CD8-positive, alpha-beta memory T cell (primary cell): ENCODE measurements at places on chromosomes 7 and 10. TPM values are rescaled to one million over a fixed set of nuclear protein-coding genes. Genes with fewer than 3 reads are reported as not detected.

DNA sequence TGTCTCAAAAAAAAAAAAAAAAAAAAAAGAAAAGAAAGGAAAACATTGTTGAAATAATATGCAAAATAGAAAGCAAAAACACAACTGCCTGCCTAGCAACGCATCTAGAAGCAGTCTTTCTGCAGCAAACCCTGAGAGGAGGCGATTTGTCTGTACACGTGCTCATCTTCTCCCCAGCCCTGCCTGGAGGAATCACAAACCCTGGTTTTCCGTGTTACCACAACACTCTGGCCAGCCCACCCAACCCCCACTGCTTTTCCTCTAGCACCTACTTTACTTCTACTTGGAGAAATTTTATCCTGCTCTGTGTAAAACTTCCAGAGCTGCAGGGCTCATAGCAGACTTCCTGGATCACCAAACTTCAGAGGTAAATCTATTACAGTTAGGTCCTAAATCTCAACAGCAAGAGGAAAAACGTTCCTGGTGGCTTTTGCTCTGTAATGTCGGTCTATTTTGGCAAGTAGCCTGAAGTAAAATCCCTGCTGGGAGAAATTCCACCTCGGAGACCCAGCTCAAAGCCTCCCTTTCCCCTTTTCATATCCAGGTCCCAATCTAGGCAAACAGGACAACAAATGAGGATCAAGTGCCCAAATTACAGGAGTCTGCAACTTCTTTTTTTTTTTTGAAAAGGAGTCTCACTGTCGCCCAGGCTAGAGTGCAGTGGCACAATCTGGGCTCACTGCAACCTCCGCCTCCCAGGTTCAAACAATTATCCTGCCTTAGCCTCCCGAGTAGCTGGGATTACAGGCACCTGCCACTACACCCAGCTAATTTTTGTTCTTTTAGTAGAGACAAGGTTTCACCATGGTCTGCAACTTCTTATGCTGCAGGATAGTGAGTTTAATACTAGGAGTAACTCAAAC lies 91.6 kb downstream of the DNMBP start:
- H3K27ac ChIP-seq, result no peak overlapping the region
- DNase-seq, result no peak
- H3K36me3 ChIP-seq, result no peaks in the 10 kb centered on the region
- H3K4me3 ChIP-seq, result no peak overlapping the region
- no peaks in the 10 kb centered on the region for H3K4me1 ChIP-seq

FBXO24 gene
- total RNA-seq, result 0.50 TPM

- H3K36me3 ChIP-seq, result peaks cover 5% of the 10 kb centered on the region
- no peaks in the 10 kb centered on the region for H3K27me3 ChIP-seq
- no peak overlapping the region for H3K27ac ChIP-seq
- no peak for DNase-seq
- H3K4me3 ChIP-seq, result no peak overlapping the region
These were observed 4.5 kb upstream of the LRRC4 start for GRCh38 chr7:128035712-128036111.

ASIC3 gene
- 2.6 TPM for total RNA-seq

GRCh38 chr10:50619882-50620281 lies 3.9 kb downstream of the SGMS1 start:
- H3K36me3 ChIP-seq, result no peaks in the 10 kb centered on the region
- H3K27ac ChIP-seq, result no peak overlapping the region
- peaks cover 43% of the 10 kb centered on the region for H3K4me1 ChIP-seq
- no peak for DNase-seq

DNA sequence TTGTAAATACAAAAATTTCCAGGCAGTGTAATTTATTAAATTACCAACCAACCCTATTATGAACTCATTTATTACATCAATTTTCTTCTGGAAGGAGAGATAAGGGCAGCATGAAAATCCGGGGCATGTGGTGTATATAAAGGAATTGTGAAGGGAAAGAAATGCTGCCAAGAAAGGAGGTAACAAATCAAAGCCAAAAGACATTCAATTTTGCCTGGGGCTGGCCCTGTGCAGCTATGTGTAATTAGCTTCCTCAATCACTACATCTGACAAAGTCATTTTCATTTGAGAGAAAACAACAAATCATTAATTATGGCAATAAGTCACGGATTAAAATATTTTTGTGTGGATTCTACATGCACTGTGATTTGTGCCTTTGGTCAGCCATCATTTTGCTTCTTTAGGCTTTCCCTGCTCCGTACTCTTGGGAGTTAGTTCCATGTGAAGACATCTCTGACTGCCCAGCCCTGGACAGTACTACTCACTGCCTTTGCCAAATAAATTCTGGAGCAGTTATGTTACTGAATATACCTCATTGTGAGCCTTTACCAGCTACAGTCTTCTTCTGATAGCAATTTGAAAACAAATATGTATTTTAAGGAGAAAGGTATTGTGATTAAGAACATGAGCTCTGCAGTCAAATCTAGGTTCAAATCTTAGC lies 191.7 kb downstream of the RELN start:
- H3K4me3 ChIP-seq, result no peak overlapping the region
- H3K27me3 ChIP-seq, result no peaks in the 10 kb centered on the region
- no peaks in the 10 kb centered on the region for H3K36me3 ChIP-seq
- DNase-seq, result no peak
- no peak overlapping the region for H3K27ac ChIP-seq
- H3K4me1 ChIP-seq, result no peaks in the 10 kb centered on the region

AKR1C1 gene
- total RNA-seq, result 0.22 TPM

PLEKHS1 gene
- not detected for total RNA-seq

DNA sequence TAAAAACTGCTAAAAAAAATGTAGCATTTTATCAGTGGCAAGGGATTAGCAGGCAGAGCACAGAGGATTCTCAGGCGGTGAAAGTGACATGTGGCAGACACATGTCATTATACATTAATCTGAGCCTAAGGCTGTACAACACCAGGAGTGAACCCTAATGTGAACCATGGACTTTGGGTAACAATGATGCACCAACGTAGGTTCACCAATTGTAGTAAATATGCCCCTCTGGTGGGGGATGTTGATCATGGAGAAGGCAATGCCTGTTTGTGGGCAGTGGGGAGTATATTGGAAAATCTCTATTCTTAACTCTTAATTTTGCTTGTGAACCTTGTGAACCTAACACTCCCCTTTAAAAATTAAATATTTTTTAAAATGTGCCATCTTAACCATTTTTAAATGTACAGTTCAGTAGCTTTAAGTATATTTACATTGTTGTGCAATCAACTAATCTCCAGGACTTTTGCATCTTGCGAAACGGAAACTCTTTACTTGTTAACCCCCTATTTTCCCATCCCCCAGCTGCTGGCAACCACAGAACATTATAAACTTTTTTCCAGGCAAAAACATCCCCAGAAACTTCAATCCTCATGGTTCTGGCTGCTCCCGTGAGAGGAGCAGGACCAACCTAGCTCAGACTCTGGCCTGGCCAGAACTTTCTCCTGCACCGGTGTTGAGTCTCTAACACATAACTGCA lies 29.9 kb downstream of the LRRC20 start:
- H3K4me3 ChIP-seq, result no peak overlapping the region
- H3K36me3 ChIP-seq, result no peaks in the 10 kb centered on the region
- H3K27ac ChIP-seq, result no peak overlapping the region
- no peaks in the 10 kb centered on the region for H3K4me1 ChIP-seq

DNA sequence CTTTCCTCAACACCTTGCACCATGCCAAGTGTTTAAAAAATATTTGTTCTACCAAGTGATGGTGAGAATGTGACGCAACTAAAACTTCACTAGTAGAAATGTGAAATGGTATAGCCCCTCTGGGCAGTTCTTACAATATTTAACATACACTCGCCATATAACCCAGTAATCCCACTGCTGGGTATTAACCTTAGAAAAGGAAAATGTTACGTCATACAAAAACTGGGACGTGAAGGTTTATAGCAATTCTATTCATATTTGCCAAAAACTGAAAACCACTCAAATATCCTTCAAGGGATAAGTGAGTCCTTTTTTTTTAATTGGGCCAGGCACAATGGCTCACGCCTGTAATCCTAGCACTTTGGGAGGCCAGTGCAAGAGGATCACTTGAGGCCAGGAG lies 279.3 kb downstream of the SKIDA1 start:
- no peak overlapping the region for H3K27ac ChIP-seq
- H3K36me3 ChIP-seq, result no peaks in the 10 kb centered on the region
- no peaks in the 10 kb centered on the region for H3K27me3 ChIP-seq

- no peak for DNase-seq
- H3K4me1 ChIP-seq, result no peaks in the 10 kb centered on the region
- no peaks in the 10 kb centered on the region for H3K36me3 ChIP-seq
- H3K4me3 ChIP-seq, result no peak overlapping the region
- H3K27ac ChIP-seq, result no peak overlapping the region
- no peaks in the 10 kb centered on the region for H3K27me3 ChIP-seq
These were observed 4.8 kb downstream of the PANK1 start for GRCh38 chr10:89640241-89640640.

HOXA4 gene
- 0.11 TPM for total RNA-seq

WNT2 gene
- total RNA-seq, result not detected

- no peak overlapping the region for H3K27ac ChIP-seq
- DNase-seq, result no peak
These were observed 154.4 kb downstream of the CACNA2D1 start for GRCh38 chr7:82289152-82289535.

DNA sequence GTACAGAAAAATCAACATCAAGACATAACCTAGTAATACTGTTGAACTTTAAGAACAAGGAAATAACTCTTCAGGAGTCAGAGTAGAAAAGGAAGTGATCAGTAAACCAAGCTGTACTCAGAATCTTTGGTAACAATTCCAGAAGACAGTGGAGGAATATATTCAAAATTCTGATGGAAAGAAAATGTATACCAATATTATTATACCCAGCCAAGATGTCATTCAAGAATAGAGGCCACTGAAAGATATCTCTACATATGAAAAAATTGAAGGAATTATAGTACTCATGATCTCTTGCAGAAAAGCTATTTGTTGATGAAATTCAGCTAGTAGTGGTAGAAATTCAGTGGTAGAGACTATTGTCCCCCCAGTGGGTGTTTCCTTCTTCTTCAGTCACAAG lies 182.6 kb upstream of the ZMIZ1 start:
- H3K4me1 ChIP-seq, result no peaks in the 10 kb centered on the region
- H3K27ac ChIP-seq, result no peak overlapping the region
- DNase-seq, result no peak
- H3K27me3 ChIP-seq, result no peaks in the 10 kb centered on the region
- no peaks in the 10 kb centered on the region for H3K36me3 ChIP-seq

TMEM225B gene
- total RNA-seq, result 0.55 TPM

DNA sequence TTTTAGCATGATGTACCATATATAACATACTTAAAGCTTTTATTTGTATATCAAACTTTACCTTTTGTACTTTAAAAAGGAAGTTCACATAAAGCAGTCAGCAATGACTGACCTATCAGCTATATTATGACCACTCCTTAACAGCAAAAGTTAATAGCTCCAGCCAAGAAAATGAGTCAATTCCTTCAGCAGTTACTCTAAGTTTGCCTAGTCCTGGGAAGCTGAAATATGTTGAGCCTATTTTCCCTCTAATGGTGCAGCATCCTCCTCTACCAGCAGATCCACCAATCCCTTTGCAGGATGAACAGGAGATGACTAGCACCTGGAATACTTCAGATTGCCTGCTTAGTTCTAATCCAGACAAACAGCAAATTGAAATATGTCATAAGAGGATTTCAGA lies 64.2 kb downstream of the CUL2 start:
- peaks cover 4% of the 10 kb centered on the region for H3K36me3 ChIP-seq
- H3K4me3 ChIP-seq, result no peak overlapping the region
- no peak overlapping the region for H3K27ac ChIP-seq
- DNase-seq, result no peak
- H3K27me3 ChIP-seq, result no peaks in the 10 kb centered on the region
- no peaks in the 10 kb centered on the region for H3K4me1 ChIP-seq

THSD7A gene
- total RNA-seq, result not detected
